M059J (cell line): ENCODE measurements at places on chromosomes 12 and 14. TPM values are rescaled to one million over a fixed set of nuclear protein-coding genes. Genes with fewer than 3 reads are reported as not detected.

Gene BIN2
- total RNA-seq = not detected in 2 replicates

Gene RBM25
- 19.5 and 24.5 TPM in 2 replicates for total RNA-seq

Gene LALBA
- total RNA-seq = not detected in 2 replicates

GRCh38 chr12:100993916-100994450 lies 199.4 kb downstream of the ANO4 start:
- DNase-seq = no peak

GRCh38 chr12:65269603-65270002 lies 8.9 kb upstream of the MSRB3 start:
- peak; percentile 11 for DNase-seq

GRCh38 chr14:30621940-30622830 lies at the start of gene SCFD1:
Gene SCFD1 (plus strand): TSS chr14:30622319. CDS start chr14:30622339, 20 bp downstream.
- peak; percentile 90 for DNase-seq
